NCI-H2171 treated with DMSO at 0.1 percent for 48 hours (cell line): ENCODE measurements at places on chromosomes 1 and 21.

DNA sequence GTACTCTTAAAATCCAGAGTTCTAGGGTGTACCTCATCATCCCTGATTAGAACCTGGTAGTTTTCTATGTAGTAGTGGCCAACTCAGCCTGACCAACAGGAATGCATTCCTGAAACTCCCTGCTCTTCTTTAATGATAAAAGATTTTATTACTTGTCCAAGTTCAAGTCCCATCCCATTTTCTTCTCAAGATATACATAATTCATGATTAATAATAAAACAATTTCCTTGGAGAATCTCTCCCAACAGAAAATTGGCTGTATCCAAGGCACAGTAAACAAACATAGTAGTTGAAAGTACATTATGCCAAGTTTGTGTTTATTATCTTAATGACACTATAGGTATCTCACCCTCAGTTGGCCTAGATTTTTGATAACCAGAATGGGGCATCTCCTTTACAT is 714.1 kb upstream of the ADAMTS5 start:
- DNase-seq, result no peak

- DNase-seq, result no peak
Measured at GRCh38 chr1:145922266-145922665, 3.7 kb upstream of the PEX11B start.

GRCh38 chr1:38671221-38671620 is 188.4 kb downstream of the RRAGC start:
- DNase-seq, result no peak

DNA sequence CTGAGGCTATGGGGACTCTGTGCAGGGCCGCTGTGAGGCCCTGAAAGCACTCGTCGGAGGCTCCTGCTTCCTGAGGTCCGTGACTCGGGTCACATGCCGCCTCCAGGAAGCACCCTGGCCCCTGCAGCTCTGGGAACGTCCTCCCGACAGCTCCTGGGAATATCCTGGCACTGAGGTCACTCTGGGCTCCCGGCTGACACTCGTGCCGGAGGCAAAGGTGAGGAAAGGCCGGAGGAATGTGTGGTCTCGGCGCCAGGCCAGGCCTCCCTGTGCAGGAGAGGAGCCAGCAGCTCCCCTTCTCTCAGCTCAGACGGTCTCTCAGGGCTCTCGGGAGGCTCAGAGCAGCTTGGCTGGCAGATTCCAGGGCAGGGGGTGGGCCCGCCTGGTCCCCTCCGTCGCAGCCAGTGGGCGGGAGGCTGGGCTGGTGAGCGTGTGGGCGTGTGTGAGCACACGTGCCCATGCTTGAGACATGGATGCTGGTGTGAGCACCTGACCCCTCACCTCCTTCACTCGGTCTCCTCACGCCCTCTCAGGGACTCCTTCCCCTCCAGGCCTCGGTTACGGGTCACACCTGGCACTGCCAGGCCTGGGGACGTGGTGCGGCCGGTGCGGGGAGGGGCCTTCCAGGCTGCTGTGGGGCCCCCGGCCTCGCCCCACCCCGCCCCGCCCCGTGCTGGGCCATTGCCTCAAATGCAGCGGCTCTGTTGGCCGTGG is 5.5 kb upstream of the RNF223 start:
- peak; percentile 73 for DNase-seq

DNA sequence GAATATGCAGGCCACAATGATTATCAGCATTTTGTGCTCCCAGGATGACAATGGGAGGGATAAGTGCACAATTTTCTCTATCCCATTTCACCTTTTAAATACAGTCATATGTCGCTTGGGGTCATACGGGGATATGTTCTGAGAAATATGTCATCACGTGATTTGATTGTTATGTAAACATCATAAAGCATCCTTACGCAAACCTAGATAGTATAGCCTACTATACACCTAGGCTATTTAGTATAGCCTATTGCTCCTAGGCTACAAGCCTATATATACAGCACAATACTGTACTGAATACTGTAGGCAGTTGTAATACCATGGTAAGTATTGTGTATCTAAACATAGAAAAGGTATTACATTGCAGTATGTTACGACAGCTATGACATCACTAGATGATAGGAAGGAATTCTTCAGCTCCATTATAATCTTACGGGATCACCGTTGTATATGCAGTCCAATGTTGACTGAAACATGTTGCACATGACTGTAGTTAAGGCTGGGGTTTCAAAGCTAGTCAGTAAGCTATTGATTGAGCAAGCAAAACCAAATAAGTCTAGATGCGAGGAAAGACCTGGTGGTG is 18.9 kb downstream of the RUSC1 start:
- DNase-seq, result no peak

- DNase-seq, result no peak
Measured at GRCh38 chr1:169844941-169845608, 48.6 kb downstream of the SCYL3 start.

DNA sequence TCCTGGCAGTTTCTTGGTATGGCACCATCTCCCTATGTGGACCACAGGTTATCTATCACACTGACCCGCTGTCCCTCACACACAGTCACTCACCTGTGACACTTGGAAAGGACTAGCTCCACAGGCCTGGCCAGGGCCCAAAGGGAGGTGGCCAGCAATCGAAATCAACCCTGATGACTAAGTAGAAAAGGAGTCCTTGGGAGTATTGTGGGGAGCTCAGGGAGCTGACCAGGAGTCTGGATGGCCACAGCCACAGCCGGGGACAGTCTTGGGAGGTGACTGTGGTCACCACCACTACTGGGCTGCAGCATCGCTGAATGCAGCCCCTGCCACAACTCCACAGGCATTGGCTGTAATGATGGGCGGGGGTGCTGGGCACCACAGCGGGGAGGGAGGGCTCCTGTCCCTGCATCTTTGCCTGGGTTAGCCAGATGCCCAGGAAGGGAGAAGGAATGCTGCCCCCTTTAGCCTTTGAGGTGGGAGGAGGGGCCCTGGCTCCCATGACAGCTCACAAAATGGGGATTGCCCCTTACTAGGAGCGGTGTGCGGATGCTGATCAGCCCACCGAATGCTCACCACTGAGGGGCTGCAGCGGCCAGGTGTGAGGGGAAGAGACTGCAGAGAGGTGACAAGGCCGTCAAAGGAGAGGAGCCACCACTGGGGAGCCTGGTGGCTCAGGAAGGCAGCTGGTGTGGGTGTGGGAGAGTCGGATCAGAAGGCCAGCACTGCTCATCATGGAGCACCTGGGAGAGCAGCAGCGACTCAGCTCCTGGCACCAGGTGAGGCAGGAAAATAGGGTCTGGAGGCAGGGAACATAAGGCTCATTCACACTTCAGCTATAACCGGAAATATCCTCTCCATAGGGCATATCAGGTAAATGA is 61.3 kb downstream of the H3-3A start:
- no peak for DNase-seq

- DNase-seq, result peak; percentile 94
Measured at GRCh38 chr1:21022279-21023040, 154.2 kb downstream of the EIF4G3 start.

GRCh38 chr1:109721042-109721441 is 9.0 kb downstream of the GSTM5 start:
- no peak for DNase-seq

DNA sequence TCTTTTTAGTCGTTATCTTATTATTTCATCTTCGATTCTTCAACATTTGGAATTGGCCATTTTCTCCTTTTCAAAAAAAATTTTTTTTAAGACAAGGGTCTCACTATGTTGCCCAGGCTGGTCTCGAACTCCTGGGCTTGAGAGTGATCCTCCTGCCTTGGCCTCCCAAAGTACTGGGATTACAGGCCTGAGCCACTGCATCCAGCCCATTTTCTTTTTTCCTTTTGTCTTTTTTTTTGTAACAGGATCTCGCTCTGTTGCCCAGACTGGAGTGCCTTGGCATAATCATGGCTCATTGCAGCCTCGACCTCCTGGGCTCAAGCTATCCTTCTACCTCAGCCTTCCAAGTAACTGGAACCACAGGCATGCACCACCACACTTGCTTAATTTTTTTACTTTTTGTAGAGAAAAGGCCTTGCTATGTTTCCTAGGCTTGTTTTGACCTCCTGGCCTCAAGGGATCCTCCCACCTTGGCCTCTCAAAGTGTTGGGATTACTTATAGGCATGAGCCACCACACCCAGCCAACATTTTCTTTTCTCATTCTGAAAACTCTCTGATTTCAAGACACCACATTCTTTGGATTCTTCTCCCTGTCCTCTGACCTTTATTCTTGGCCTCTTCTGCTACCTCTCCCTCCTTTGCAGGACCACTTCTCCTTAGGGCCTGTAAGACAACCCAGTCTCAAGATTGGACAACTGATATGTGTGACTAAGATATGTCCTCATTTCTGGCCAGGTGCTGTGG is 6.0 kb upstream of the MAP1LC3C start:
- DNase-seq, result no peak

DNA sequence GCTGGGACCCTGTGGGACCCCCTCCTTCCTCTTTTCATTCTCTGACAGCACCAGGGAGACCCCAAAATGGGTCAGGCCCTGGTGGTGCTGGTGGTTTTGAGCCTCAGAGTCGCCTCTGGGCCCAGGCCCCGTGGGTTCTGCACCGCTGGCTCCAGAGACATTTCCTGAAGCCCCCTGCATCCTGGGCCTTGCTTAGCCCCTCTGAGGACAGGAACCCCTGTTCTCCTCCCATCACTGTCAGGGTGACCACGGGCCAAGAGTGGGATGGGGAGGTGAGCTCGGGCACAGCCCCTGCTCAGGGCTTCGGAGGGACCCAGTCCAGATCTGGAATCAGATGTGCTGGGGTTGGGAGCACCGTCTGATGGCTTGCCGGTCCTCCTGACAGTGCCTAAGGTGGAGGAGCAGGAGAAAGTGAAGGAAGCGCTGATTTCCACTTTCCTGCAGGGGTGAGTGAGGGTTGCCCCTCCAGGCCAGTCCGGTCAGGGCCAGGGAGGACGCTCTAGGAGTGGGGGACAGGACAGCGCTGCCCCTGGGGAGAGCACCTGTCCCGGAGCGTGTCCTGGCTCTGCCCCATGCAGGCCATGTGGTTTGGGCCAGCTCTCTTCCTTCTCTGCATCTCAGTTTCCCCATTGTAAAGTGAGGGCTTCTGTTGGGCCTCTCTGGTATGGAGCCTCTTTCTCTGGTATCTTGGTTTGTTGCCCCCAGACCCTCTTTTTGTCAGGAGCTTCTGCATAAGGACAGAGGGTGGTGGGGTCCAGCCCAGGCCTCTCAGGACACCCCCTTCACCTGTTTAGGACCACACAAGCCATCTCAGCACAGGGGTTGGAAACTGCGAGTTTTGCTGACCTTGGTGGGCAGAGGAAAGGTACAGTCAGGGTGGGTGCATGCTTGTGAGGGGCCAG is 71.0 kb downstream of the TRIM11 start:
- no peak for DNase-seq
